Fibroblast of the aortic adventitia (primary cell): ENCODE measurements at places on chromosomes 11 and 22. TPM values are rescaled to one million over a fixed set of nuclear protein-coding genes. Genes with fewer than 3 reads are reported as not detected.

Gene KRTAP5-10
- not detected in 2 replicates for total RNA-seq

Gene SEC14L6
- total RNA-seq: 0.09 TPM in 1 of 2 replicates, not detected in the other

Gene NELL1
- not detected in 2 replicates for total RNA-seq

Gene FOLH1
- not detected in 2 replicates for total RNA-seq

Gene BRD1
- total RNA-seq: 14.6 and 58.5 TPM in 2 replicates

Gene APOBEC3H
- 0.45 TPM in 1 of 2 replicates, not detected in the other for total RNA-seq

GRCh38 chr22:37746366-37747079, 49.7 kb downstream of the TRIOBP start:
- no peak for DNase-seq

DNA sequence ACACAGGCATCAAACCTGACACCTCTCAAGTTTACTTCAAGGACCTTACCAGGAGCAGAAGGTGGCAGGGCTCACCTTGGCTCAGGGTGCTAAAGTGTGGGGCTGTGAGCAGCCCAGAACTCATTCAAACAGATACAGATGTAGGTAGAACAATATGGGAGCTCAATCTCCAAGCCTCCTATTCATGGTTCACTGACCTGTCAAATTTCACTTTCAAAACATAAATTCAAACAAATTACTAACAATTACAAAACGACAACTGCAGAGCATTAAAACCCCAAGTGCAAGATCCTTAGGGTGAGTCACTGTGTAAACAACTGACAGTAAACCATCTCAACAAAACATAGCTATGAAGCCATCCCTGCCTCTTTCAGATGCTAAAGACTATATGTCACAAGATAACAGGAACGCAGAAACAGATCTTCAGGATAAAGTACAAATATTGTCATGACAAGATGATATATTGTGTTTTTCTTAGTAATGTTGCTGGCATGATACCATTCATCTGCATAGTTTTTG, 303.5 kb upstream of the ANO3 start:
- peak; percentile 57 for DNase-seq

GRCh38 chr22:48376428-48376827, 1451.2 kb downstream of the BRD1 start:
- no peak for DNase-seq

DNA sequence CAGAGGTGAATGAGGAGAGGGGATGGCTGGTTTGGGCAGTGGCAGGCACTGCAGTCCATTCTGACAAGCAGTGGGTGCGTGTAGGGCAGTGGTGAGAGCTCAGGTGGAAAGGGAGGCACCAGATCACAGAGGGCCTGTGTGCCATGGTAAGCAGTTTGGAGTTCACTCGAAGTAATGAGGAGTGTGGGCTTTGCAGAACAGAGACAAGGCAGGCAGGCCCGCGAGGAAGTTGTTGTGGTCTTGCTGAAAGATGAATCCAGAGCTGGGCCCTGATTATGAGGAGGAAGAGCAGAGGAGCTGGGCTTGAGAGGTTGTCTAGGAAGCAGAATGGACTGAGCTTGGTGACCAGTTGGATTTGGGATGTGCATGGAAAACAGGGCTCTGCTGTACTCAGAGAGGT, 1.6 kb upstream of the DNAJB13 start:
- no peak for DNase-seq

DNA sequence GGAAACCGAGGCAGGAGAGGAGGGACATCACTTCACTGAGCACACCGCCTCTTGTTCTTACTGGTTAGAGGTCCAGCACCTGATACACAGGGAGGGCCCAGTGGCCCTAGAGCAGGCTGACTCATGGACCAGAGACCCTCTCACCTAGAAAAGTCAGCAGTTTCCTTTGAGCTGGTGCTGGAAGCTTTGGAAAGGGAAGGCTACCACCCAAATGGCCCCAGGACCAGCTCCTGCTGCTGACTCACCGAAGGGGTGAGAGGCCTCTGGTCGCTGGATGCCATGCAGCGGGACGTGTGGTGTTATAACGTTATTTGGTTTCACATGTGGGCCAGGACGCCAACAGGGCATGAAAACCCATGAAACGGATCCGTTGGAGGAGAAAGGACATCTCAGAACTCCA, 3.8 kb downstream of the NADSYN1 start:
- DNase-seq: no peak

DNA sequence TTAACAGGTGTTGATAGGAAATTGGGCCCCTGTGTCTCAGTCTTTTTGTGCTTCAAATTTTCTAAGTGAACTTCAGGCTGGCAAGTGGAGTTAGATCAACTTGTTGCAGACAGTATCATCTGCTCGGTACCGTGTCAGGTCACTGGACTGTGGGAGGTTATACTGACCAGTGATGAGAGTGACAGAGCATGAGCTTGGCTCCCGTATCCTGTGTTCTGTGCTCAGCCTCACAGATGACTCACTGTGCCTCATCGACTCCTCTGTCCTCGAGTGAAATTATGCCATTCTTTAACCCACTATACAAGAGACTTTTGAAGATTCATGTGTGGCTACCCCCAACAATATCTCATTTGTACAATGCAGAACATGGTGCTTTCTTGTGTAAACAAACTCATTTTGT, 7.9 kb downstream of the GRAP2 start:
- no peak for DNase-seq

DNA sequence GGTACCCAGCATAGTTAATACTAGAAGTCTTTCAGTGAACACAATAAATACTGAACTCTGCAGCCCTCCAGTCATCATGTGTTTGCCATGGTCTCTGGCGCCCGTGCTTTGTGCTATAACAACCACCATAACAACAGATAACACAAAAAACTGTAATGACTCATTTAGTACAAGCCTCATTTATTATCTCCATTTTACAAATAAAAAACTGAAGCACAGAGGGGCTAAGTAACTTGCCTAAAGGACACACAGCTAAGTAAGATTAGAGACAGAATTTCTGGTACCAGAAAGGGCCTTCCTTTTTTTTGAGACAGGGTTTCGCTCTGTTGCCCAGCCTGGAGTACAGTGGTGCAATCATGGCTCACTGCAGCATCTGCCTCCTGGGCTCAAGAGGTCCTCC, 19.5 kb downstream of the RBFOX2 start:
- DNase-seq: peak; percentile 67

DNA sequence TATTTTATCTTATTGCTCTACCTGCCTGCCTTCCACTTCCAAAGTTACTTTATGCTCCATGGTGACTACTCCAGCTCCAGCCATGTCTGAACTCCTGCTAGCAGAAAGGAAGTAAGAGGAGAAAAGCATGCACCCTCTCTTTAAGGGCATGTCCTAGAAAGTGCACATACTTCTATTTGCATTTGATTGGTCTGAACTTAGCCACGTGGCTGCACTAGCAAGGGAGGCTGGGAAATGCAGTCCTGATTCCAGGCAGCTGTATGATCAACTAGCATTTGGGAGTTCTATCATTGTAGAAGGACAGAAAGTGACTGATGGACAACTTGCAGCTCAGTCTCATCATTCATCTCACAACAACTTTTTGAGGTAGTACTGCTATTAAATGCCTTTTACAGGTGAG, 515.7 kb downstream of the BUD13 start:
- DNase-seq: no peak

GRCh38 chr11:121241343-121242211, 51.0 kb upstream of the SC5D start:
- DNase-seq: no peak

GRCh38 chr11:106477776-106478175, 400.3 kb downstream of the AASDHPPT start:
- peak; percentile 61 for DNase-seq
